H1 (cell line): ENCODE measurements at places on chromosomes 1 and 21.

DNA sequence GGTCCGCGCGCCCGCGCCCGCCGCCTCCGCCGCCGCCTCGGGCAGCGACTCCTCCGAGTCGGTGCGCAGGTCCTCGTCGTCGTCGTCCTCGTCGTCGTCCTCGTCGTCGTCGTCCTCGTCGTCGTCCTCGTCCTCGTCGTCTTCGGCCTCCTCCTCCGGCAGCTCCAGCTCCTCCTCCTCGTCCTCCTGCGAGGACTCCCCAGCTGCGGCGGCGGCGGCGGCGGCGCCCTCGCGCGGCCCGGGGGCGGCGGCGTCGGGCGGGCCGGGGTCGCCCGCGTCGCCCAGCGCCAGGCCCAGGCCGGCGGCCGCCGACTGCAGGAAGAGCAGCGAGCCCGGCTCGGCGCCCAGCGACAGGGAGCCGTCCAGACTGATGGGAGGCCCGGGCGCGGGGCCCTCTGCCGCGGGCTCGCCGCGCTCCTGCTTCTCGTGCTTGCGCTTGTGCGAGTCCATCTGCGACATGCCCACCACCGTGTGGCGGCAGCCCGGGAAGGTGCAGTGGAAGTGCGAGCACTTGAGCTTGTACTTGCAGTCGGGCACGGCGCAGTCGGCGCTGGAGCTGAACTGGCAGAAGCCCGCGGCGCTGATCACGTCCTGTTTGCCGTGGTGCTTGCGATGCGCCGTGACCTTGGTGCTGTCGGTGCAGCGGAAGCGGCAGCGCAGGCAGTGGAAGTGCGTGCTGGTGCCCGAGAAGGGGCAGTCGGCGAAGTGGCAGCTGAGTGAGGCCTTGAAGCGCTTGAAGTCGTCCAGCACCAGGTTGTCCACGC is 157.3 kb downstream of the CASZ1 start:
- peaks cover 23% of the 10 kb centered on the region for H3K27me3 ChIP-seq
- H3K36me3 ChIP-seq = no peaks in the 10 kb centered on the region
- peak; percentile 39 for DNase-seq
- H3K27ac ChIP-seq = no peak overlapping the region
- H3K4me3 ChIP-seq = peak overlapping the region; percentile 19

DNA sequence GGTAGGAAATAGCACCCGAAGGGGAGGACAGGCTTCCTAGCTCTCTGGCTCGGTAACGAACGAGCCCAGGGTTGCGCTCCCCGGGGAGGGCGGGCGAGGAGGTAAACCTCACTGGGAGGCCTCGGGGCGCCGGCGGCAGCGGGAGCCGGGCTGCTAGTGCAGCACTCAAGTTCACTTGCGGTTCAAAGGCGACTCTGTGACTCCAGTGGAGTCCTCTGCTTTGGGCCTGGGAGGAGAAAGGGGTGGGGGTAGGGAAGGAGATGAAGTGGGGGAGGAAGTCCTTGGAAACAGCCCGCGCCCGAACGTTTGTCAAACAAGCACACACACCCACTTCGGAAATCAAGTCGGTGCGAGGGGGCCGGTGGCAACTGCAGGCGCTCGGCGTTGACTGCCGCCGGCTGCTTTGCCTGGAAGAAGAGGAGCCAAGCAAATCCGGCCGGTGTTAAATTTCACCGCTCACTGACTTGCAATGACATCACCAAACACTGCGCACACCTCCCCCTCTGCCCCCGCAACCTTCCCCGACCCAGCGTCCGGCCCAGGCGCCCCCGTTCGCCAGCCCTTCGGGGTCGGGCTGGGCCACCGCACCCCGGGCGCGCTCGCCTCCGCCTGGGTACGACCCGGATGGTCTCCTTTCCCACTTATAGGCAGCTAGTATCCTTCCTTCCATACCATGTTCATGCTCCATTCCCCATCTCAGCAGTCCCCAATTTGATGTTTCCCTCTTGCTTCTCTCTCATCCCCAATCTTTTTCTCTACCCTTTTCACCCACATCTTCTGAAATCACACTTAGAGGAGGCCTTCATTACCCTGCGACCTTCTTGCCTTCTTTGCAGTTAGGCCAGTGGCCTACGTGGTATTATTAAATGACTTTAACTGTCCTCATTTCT is at the start of gene COL24A1:
Gene COL24A1, minus strand, starts transcription at position 207 of the 890 bp plus-strand sequence. CDS start 376 bp downstream, outside the sequence.
- peaks cover 36% of the 10 kb centered on the region for H3K27me3 ChIP-seq
- peak within 1 kb of the TSS; percentile 65 for H3K4me3 ChIP-seq
- H3K27ac ChIP-seq = no peak within 1 kb of the TSS
- H3K4me1 ChIP-seq = no peaks in the 10 kb centered on the region

- peaks cover 4% of the 10 kb centered on the region for H3K4me1 ChIP-seq
- no peak overlapping the region for H3K4me3 ChIP-seq
- DNase-seq = no peak
- no peaks in the 10 kb centered on the region for H3K27me3 ChIP-seq
- no peaks in the 10 kb centered on the region for H3K36me3 ChIP-seq
Measured at GRCh38 chr1:10759413-10760200, 36.8 kb downstream of the CASZ1 start.

- no peak overlapping the region for H3K27ac ChIP-seq
- H3K36me3 ChIP-seq = no peaks in the 10 kb centered on the region
- no peaks in the 10 kb centered on the region for H3K27me3 ChIP-seq
- H3K4me1 ChIP-seq = no peaks in the 10 kb centered on the region
- DNase-seq = no peak
Measured at GRCh38 chr1:56394298-56394697, 185.1 kb downstream of the PLPP3 start.

GRCh38 chr1:54317084-54317483 is 89.1 kb downstream of the SSBP3 start:
- no peak for DNase-seq
- H3K4me3 ChIP-seq = no peak overlapping the region
- no peaks in the 10 kb centered on the region for H3K27me3 ChIP-seq
- H3K4me1 ChIP-seq = peaks cover 23% of the 10 kb centered on the region
- H3K27ac ChIP-seq = no peak overlapping the region

- H3K36me3 ChIP-seq = no peaks in the 10 kb centered on the region; the same call in 1 of the 2 replicates
- H3K27ac ChIP-seq = no peak overlapping the region
- DNase-seq = no peak
- H3K27me3 ChIP-seq = no peaks in the 10 kb centered on the region
- no peak overlapping the region for H3K4me3 ChIP-seq
- peaks cover 2% of the 10 kb centered on the region for H3K4me1 ChIP-seq
Measured at GRCh38 chr1:89844860-89845259, 24.0 kb downstream of the LRRC8D start.

DNA sequence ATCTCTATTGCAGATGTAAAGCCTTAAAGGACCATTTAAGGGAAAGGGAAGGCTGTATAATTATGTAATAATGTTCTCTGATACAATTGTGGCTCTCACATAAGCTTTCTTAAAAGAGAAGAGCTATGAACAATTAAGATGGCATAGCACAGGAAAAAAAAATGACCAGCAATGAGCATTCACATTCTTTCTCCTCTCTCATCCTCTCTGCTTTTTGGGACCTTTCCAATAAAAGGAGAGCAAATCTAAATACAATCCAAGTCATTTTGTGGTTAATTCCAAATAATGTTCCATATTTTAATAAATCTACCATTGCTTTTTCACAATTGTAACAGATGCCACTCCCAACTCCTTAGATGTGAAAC is 23.5 kb downstream of the SMYD3 start:
- H3K36me3 ChIP-seq = no peaks in the 10 kb centered on the region
- no peaks in the 10 kb centered on the region for H3K27me3 ChIP-seq
- DNase-seq = no peak

DNA sequence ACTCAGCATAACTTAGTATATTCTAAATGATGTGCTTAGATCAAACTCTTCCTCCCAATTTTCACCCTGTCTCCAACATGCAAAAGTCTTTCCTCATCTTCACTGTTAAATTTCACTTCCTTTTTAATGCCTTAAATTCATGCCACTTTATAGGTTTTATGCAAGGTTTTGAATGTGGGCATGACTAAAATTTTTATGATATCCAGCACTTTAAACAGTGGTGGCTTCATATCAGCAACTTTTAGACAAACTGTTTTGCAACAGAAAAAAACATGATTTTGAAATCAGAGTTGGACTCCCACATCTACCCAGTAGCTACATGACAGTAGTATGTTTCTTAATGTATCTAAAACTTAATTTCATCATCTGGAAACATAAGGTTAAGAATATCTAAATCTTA is 84.7 kb upstream of the ZP4 start:
- no peaks in the 10 kb centered on the region for H3K4me1 ChIP-seq
- no peak overlapping the region for H3K4me3 ChIP-seq
- no peak for DNase-seq
- H3K27me3 ChIP-seq = no peaks in the 10 kb centered on the region
- H3K36me3 ChIP-seq = no peaks in the 10 kb centered on the region
- H3K27ac ChIP-seq = no peak overlapping the region

- H3K36me3 ChIP-seq = no peaks in the 10 kb centered on the region
- DNase-seq = no peak
- no peaks in the 10 kb centered on the region for H3K27me3 ChIP-seq
- no peaks in the 10 kb centered on the region for H3K4me1 ChIP-seq
- no peak overlapping the region for H3K27ac ChIP-seq
Measured at GRCh38 chr1:41171266-41171874, 70.7 kb downstream of the SCMH1 start.
